ENCODE measurements at places on chromosomes 1 and 21.

GRCh38 chr1:55605155-55605554, 390.0 kb upstream of the USP24 start:
- no peak for DNase-seq

- DNase-seq = peak; percentile 23
Measured at GRCh38 chr1:96872757-96873156, 151.2 kb downstream of the PTBP2 start.

GRCh38 chr1:180173451-180173850, 18.8 kb downstream of the QSOX1 start:
- peak; percentile 17 for DNase-seq

DNA sequence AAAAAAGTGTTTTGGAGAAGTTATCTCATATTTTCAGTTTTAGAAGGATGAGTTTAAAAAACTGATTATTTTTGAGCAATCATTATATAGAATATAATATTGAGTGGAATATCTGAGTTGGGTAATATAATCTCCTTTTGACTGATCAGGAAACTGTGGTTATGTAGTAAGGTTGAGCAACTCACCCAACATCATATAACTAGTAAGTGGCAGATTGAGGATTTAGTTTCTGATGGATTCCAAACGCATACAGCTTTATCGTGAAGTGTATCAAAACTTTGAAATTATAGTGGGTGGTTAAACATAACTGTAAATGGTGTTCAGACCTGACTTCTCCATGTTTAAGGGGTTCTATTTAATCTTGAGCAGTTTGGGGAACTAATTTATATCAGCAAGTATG, 98.6 kb downstream of the OLFM3 start:
- no peak for DNase-seq

DNA sequence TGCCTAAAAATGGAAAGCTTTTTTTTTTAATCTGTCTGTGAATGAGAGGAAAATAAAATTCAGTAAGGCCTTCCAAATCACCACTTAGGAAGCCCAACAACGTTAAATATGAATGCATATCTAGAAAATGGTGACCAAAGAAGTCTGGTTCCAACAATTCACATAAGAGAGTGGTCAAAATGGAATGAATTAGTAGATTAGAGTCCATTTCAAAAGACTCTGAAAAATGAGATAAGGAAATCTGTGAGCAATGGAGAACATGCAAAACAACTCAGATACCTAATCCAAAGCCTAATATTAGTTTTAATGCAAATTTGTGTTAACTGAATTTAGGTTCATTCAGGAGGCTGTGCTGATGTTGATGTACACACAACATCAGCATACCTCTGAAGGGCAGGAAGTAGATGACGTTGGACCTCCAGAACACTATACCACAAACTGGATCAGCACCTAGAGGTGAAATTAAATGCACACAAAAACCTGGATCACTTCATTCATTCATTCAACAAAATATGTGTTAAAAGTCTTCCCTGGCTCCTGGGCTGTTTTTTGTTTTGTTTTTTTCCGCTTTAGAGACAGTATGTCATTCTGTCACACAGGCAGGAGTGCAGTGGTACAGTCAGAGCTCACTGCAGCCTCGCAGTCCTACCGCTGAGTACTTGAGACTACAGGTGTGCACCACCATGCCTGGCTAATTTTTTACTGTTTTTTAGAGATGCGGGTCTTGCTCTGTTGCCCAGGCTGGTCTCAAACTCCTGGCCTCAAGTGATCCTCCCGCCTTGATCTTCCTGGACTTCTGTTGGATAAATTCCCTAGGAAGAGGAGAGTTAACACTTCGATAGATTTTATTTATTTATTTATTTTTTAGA, 4.9 kb upstream of the BRWD1 start:
- no peak for DNase-seq

GRCh38 chr1:63813829-63814277, 40.0 kb downstream of the ROR1 start:
- no peak for DNase-seq

- DNase-seq = peak; percentile 64
Measured at GRCh38 chr1:16396591-16396990, 29.5 kb downstream of the SZRD1 start.

GRCh38 chr21:32889596-32889995, 118.0 kb upstream of the PAXBP1 start:
- DNase-seq = no peak

GRCh38 chr1:242426271-242426905, 98.1 kb downstream of the PLD5 start:
- no peak for DNase-seq

GRCh38 chr1:95093296-95093695, 20.5 kb upstream of the ALG14 start:
- DNase-seq = no peak
